ENCODE measurements at places on chromosomes 5 and 9. TPM values are rescaled to one million over a fixed set of nuclear protein-coding genes. Genes with fewer than 3 reads are reported as not detected.

Gene SNX24
- 8.2 TPM for total RNA-seq

Gene OR2S2
- not detected for total RNA-seq

Gene SLC25A25
- 76.9 TPM for total RNA-seq

Gene PLCXD3
- 1.2 TPM for total RNA-seq

DNA sequence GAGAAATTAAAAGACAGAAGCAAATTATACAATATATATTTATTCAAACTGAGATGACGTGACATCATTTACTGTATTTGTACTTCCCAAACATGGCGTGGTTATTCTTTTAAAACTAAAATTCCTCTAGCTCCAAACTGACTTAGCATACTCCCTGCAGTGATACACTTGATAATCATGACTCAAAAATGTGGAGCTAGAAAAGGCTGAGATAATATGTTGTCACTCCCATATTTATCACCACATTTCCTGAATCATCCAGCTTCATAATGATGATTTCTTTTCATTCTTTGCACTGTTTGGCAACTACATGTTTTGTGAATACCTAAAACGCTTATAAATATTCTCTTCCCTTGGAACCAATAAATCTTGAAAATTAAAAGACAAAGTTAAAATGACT lies 341.0 kb downstream of the EBF1 start:
- DNase-seq: no peak

DNA sequence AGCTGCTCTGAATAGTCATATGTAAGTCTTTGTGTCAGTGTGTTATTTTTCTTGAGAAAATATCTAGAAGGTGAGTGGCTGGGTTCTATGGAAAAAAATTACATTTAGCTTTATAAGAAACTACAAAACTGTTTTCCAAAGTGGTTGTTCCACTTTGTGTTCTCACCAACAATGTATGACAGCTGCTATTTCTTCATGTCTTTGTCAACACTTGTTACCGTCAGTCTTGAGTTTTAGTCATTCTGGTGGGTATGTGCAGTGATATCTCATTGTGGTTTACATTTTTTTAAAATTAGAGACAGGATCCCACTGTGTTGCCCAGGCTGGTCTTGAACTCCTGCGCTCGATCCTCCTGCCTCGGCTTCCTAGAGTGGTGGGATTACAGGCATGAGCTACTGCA lies 246.4 kb downstream of the PJA2 start:
- DNase-seq: no peak

GRCh38 chr9:79512251-79512650 lies 59.5 kb upstream of the TLE4 start:
- no peak for DNase-seq

GRCh38 chr5:150404121-150404520 lies 8.6 kb downstream of the CD74 start:
- no peak for DNase-seq

DNA sequence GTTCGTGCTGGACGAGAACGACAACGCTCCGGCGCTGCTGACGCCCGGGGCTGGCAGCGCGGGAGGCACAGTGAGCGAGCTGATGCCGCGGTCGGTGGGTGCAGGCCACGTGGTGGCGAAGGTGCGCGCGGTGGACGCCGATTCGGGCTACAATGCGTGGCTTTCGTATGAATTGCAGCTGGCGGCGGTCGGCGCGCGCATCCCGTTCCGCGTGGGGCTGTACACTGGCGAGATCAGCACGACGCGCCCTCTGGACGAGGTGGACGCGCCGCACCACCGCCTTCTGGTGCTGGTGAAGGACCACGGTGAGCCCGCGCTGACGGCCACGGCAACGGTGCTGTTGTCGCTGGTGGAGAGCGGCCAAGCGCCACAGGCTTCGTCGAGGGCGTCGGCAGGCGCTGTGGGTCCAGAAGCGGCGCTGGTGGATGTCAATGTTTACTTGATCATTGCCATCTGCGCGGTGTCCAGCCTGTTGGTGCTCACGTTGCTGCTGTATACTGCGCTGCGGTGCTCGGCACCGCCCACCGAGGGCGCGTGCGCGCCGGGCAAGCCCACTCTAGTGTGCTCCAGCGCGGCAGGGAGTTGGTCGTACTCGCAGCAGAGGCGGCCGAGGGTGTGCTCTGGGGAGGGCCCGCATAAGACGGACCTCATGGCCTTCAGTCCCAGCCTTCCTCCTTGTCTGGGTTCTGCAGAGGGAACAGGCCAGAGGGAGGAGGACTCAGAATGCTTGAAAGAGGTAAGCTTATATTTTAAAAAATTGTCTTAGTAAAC lies 2.2 kb downstream of the PCDHA13 start:
- DNase-seq: no peak

DNA sequence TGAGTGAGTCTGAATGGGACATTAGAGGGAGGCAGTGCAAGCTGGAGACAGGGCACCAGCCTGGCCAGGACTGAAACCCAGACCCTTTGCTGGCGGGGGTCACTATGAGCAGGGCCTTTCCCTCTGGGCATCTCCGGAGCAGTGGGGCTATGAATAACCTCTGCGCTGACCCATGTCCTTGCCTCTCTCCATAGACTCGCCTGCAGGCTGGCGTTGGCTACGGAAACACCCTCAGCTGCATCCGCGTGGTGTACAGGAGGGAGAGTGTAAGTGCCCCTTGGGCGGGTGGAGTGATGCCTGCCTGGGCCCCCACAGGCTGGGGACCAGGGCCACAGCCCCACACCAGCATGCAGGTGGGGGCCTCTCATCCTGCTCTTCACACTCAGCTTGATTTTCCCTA lies 15.8 kb downstream of the SLC25A48 start:
- no peak for DNase-seq

- DNase-seq: no peak
Measured at GRCh38 chr5:161085056-161085455, 233.0 kb upstream of the ATP10B start.

DNA sequence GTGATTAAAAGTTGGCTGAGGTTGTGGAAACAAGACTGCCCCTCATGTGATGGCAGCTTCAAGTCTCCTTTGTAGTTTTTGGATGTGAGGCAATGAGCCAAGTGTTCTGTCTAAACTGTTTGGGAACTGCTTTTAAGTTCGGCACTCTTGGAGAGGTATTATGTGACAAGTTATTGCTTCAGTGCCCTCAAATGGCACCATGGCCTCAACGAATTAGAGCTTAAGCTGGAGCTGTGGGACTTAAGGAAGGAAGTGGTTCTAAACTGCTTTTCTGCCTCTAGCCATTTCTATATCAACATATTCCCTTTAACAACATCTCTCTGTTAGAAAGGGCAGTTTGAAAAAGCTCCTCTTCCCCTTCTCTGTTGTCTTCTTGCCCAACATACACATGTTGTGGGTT lies 227.7 kb downstream of the RFK start:
- DNase-seq: no peak

Measured in left lobe of liver (tissue), 2 donors.